ENCODE measurements at places on chromosomes 1 and 21.

- DNase-seq: no peak
These were observed 22.1 kb downstream of the UCK2 start for GRCh38 chr1:165849353-165850133.

- no peak for DNase-seq
These were observed 830 bp downstream of the INPP5B start for GRCh38 chr1:37945743-37946702.

GRCh38 chr1:185488808-185489207 lies 171.8 kb upstream of the IVNS1ABP start:
- no peak for DNase-seq

GRCh38 chr1:34983700-34984355 lies 1.3 kb downstream of the TMEM35B start:
- DNase-seq: no peak

GRCh38 chr1:97787231-97787630 lies 133.6 kb downstream of the DPYD start:
- DNase-seq: no peak

GRCh38 chr21:22657781-22658180 lies 1659.6 kb downstream of the NCAM2 start:
- no peak for DNase-seq

GRCh38 chr1:113538225-113538624 lies 147.9 kb downstream of the MAGI3 start:
- DNase-seq: no peak

Measured in stimulated activated CD4-positive, alpha-beta T cell treated with anti-CD3 and anti-CD28 coated beads, TNF-alpha, amount 100 ng/mL, for 48 hours (primary cell).